GM12892 (cell line): ENCODE measurements at places on chromosomes 1 and 21.

DNA sequence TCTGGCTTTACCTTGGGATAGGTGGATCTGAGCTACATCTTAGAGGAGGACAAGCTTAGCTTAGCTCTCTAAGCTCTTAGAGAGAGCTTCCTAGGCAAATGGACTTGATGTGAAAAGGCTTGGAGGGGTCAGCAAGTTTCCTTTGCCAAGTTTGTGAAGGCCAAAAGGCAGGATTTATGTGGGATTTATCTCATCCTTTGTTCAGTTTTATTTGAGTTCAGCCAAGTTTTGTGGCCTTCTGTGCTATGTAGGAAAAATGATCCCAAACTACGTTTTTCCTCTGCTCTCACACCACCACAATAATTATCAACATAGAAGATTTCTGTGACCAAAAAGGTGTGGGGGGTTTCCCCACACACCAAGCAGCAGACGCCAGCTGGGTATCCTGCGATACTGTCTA, 26.0 kb upstream of the RNF11 start:
- DNase-seq = no peak

DNA sequence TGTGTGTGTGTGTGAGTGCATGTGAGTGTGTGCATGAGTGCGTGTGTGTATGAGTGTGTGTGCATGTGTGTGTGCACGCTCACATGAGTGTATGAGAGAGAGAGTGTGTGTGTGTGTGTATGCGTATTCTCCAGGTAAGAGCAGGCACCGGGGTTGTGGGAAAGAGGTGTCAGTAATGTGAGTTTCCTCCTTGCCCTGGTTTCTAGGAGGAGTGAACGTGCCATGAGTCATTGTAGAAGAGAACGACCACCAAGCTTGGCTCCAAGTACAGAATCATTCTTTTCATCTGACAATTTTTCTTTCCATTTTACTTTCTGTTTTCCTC, 79.1 kb downstream of the POFUT2 start:
- DNase-seq = no peak

- no peak for DNase-seq
Measured at GRCh38 chr1:35642471-35642955, 1.2 kb upstream of the PSMB2 start.

- no peak for DNase-seq
Measured at GRCh38 chr1:104476126-104476525, 726.4 kb downstream of the AMY1C start.

DNA sequence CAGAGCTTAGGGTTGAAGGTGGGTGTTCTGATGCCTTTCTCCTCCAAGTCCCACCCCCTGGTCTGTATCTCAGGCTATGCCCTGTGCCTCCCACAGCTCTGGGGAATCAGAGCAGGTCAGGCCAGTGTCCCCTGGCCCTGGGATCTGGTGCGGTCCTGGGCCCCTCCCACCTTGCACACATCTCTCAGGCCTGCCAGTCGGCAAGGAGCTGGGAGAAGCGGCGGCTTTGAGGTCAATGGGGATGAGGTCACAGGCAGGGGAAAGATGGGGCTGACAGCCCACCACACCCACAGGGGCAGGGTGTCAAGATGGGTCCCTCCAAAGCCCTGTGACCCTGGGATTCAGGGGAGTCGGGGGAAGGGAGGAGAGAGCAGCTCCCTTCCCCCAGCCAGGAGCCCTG, 65.4 kb upstream of the CASZ1 start:
- DNase-seq = no peak

- DNase-seq = no peak
Measured at GRCh38 chr1:19517017-19517416, 31.7 kb upstream of the CAPZB start.

GRCh38 chr1:167016100-167016750, 27.1 kb downstream of the MAEL start:
- no peak for DNase-seq

GRCh38 chr1:204145033-204145504, 6.8 kb downstream of the ETNK2 start:
- no peak for DNase-seq

DNA sequence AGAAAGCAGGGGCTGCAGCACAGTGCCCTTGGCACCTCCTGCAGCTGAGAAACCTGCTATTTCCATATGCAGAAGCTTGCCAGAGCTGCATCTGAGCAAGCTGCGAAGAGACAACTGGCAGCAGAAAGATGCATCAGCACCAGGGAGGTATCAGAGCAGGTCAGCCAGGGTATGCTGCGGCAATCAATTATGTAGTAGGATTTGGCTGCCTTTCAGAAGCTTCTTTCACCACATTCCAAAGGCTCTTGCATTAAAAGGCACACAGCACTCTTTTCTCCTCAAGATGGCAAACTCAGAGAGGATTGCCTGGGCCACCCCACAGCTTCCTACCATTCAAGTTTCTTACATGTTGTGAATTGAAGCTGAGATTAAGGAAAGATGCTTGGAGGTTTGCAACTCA, 47.6 kb upstream of the RAP1A start:
- DNase-seq = no peak

- no peak for DNase-seq
Measured at GRCh38 chr1:27109103-27109822, 45.7 kb downstream of the SLC9A1 start.

DNA sequence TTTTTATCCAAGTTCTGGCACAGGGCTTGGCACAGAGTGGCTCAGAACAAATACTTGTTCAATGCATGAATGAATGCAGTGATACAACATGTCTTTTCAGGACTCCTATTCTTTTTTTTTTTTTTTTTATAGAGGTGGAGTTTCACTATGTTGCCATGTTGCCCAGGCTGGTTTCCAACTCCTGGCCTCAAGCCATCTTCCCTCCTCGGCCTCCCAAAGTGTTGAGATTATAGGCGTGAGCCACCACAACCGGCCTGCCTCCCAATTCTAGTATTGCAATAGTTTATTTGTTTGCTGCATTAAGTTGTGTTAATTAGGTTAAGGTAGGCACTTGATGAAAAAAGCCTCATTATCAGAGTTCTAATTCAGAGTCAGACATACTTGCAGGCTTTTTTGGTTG, 17.9 kb downstream of the UBE4B start:
- no peak for DNase-seq

DNA sequence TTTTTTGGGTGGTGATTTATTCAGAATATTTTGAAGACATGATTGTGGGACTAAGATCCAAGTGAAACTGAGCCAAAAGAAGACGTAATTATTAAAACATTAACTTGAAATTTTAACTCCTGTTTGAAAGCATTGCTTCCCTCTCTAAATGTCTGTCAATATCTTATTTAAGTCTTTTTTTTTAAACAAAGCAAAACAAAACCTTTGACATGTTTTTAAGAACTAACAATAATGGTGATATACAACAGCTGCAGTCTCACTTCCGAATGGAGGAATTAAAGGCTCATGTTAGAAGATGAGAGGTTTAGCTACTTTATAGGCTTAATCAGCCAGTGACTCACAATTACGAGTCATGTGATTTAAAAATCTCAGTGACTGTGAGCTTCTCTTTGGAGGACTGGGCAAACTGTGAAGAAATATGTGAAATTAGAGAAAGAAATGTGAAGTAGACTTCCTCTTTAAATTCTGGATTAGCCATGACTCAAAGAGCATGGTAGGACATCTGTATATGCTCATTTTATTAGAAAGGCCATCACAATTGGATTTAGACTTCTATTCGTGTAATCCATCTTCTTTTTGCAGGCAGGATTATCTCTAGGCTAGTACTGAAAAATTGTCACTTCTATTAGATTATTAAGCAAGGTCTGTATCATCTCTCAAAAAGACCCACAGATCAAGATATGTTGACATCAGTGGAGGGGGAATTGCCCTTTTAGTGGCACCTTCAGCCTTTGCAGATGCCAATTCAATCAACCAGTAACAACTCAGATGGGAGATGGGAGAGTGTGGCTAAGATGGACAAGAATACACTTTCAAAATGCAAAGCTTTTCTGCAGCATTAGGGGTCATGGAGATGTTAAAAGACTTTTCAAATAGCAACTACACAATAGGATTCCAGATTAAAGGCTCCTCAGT, 28.7 kb downstream of the KCNA3 start:
- no peak for DNase-seq

DNA sequence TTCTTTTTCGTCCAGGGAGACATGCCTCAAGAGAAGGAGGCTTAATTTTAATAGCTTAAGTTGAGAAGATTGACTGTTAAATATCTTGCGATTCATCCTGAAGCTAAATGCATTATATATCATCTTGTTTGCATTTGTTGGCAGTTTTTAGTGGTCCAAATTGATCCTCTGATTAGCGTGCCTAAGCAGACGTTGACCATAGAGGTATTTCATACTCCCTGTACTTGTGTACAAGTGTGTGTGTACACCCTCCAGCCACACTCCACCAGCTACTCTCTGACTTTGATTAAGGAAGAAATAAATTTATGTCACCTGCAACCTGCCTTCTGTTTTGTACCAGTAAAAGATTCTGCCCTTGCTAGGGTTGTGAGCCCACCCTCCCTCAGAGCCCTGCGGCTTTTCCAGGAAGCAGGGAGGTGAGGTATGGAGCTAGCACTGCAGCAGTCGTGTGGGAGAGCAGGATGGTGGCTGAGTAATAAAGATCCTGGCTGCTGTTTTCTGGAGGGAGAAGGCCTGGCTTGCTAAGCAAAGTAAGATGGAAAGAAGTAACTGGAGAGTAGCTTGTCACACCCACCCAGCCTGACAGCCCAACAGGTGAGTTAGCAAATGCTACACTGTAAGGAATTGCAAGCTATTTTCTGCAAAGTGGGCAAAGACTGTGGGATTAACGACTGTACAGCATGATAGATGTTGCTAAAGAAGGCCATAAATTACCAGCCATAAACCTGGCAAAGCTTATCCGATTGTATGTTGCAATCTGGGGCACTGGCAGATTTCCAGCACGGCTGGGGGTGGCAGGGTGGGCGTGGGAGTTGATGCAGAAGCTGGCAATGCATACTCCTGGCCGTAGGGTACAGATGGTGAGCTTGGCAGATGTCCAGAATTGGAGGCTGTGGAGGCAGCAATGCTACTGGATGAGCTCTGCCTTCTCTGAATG, 170.2 kb downstream of the TNR start:
- no peak for DNase-seq

GRCh38 chr1:26811057-26811456, 15.4 kb upstream of the ZDHHC18 start:
- no peak for DNase-seq

DNA sequence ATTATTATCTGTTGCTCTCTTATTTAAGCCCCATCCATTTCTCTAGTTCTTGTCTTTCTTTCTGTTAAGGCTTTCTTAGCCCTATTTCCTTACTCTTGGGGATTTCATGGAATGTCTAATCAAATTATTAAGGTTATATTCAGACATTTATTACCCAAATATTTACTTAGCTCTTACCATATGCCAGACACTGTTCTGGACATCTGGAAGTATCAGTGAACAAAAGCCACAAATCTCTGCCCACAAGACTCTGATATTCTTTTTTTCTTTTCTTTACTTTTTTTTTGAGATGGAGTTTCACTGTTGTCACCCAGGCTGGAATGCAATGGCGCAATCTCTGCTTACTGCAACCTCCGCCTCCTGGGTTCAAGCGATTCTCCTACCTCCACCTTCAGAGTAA, 74.3 kb upstream of the NBL1 start:
- DNase-seq = no peak

GRCh38 chr1:41240781-41241353, 1.2 kb downstream of the SCMH1 start:
- no peak for DNase-seq

DNA sequence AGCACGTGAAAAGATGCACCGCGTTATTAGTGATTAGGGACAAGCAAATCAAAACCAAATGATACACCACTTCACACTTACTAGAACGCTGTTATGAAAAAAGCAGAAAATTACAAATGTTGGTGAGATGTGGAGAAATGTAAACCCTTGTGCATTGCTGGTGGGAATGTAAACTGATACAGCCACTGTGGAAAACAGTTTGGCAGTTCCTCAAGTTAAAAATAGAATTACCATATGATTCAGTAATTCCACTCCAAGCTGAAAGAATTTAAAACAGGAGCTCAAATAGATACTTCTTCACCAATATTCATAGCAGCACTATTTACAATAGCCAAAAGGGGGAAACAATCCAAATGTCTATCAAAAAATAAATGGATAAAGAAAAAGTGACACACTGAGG, 10.3 kb upstream of the EVI5 start:
- no peak for DNase-seq

DNA sequence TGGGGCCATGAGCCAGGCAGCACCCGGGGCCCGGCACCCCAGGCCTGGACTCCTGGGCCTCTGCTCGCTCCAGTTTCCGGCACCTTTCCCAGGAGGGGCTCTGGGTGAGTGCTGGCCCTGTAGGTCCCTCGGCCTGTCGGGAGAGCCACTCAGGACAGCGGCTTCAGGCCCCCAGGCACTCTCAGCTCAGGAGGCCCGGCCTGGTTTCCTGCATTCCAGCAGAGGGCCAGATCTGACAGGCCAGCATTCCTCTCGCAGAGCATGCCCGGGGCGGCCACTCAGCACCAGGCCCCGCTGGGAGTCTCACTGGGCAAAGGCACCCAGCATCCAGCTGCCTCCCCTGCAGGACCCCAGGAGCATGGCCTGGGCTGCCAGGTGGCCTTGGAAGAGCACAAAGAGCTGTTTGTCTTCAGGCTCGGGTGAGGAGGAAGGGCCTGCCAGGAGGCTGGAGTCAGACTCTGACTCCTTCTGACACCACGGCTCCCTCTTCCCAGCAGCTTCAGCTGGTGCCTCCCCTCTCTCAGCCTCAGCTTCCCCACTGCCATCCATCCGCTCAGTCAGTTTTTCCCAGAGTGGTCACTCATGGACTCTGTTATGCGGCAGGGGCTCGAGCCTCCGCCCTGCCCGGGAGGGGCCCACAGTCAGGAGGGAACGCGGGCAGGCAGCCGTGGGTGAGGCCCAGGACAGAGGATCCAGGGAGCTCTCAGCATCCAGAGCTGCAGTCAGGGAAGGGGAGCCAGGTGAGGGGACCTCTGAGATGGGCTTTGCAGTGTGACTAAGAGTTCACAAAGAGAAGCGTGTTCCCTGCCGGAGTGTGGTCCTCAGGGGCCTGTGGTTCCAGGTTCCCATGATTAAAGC, 51.7 kb downstream of the WNT9A start:
- no peak for DNase-seq

- DNase-seq = no peak
Measured at GRCh38 chr1:167938080-167938636, 1.3 kb upstream of the MPC2 start.

DNA sequence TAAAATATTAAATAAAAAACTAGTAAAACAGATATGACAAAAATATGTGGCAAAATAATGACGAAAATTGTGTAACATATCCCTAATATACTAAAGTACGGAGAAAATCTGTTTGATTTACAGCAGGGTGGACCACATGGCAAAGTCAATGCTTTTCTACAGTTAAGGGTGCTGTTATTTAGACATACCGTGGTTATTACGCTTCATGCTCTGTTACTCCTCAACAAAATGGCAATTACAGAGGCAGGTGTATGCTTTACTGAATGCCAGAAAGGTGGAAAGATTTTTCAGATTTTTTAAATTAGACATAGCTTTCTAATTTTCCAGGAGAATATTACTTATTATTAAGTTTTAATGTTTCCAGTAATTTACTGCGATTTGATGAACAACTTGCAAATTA, 343.9 kb upstream of the DPYD start:
- no peak for DNase-seq

DNA sequence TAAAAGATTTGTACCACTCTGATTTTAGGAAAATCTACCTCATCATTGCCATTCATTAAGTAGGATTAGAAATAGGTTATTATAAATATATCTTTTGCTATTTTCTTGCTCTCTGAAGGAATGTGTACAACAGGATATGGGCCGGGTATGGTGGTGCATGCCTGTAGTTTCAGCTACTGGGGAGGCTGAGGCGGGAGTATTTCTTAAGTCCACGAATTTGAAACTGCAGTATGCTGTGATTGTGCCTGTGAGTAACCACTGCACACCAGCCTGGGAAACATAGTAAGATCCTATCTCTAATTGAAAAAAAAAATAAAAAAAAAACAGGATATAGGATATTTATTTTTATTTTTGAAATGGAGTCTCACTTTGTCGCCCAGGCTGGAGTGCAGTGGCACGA, 50.0 kb downstream of the CLIC4 start:
- no peak for DNase-seq
